ENCODE measurements at places on chromosomes 5 and 9. TPM values are rescaled to one million over a fixed set of nuclear protein-coding genes. Genes with fewer than 3 reads are reported as not detected.

DNA sequence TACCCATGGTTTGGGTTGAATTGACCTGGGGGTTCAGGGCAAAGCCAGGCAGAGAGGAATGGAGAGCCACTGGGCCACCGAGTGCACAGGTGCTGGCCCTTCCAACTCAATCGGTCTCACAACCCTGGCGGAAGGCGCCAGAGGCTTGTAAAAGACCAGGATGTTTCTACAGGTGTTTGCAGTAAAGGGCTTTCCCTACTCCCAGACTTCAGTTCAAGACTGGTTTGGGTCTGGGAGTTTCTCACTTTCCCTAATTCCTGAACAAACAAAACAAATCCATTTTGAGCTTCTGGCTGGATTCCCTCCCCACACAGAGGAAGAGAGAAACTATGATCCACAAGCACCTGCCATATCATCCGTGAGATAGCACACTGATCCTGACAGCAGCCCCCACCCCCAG is 125.2 kb upstream of the KLF4 start:
- DNase-seq, result no peak

DNA sequence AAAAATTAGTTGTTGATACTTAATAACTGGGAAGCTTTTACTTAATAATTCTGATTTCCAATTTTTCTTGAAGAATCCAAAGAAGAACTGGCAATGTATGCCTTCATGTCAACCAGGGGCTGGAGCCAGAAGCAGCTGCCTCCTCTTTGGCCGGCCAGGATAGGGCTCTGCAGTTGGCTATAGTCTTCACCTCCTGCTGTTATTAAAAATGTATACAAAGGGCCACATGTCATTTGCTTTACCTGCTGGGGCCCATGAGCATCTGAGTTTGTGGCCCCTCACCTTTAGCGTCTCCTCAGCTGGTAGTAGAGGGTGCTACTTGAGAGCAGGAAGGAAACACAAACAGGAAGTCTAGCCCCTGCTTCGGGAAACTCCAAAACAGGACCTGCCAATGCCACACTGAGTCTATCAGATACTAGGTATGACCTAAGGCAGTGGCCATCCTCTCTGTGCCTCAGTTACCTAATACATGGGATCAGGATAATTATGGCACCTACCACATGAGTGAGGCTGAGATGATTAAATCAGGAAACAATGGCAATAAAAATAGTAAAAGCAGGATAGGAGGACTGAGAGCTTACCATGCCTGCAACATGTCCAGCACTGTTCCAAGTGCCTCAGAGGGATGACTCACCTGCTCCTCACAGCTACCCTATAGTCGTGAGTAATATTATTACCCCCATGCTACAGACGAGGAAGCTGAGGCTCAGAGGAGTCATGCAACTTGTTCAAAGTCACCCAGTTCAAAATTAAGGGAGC is 21.3 kb downstream of the CCDC69 start:
- DNase-seq, result peak; percentile 71

GRCh38 chr5:124111886-124112285 is 599.9 kb downstream of the CSNK1G3 start:
- DNase-seq, result peak; percentile 11

DNA sequence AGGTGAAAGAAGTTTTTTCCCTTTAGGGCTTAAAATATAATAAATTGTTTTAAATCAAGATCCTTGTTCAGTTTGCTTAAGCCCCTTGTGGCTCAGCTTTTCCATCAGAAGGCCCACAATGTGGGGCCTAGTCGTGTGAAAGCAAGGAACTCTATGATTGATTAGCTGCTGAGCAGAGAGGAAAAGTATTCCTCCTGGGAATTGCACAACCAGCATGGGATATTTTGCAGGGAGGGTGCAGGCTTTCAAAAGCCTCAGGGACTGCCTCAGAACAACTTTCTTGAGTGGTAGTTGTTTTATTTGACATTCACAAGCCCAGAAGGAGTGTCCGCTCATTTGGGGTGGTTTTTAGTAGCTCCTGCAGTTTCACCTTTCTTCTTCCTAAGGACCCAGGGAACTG is 19.8 kb downstream of the TTC23L start:
- no peak for DNase-seq

The FIBCD1 gene
- total RNA-seq, result 1.1 TPM

The ENTREP1 gene
- not detected for total RNA-seq

- peak; percentile 30 for DNase-seq
Observed at GRCh38 chr5:96652769-96653454, 9.3 kb upstream of the CAST start.

The PRR16 gene
- 10.6 TPM for total RNA-seq

DNA sequence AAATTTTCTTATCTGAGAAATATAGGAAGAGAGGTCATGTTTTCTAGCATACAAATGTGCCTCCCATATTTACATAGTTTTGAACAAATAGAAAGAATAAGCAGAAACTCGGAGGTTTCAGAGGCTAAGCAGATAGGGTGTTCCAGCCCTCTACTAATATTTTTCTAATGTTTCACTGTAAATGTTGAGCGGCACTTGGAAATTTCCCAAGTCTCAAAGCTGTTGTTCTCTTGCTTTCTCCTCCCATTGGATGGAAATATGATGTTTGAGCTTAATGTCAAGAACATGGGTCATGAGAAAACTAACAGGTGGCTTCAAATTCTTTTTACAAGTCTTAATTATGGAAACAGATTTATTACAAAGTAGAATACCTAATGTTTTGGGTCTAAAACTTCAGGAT is 5.1 kb downstream of the SPINK1 start:
- DNase-seq, result no peak

- DNase-seq, result no peak
Observed at GRCh38 chr9:107587191-107587963, 97.8 kb upstream of the KLF4 start.

DNA sequence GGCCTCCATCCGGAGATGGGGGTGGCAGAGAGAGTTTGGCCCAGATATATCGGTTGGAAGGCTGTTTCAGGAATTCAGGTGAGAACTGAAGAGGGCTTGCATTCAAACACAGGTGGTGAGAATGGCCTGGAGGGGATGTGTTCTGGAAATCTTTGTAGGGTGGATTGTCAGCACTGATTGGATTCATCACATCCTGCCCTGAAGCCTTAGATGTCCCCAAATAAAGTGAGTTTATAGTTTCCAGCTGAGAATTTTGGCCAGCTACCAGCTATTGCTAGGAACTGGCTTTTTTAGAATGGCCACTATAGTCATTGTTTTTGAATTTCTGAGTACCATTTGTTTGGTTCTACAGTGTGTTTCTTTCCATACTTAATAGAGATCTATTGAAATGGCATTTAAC is 46.1 kb upstream of the ANKH start:
- DNase-seq, result peak; percentile 17

DNA sequence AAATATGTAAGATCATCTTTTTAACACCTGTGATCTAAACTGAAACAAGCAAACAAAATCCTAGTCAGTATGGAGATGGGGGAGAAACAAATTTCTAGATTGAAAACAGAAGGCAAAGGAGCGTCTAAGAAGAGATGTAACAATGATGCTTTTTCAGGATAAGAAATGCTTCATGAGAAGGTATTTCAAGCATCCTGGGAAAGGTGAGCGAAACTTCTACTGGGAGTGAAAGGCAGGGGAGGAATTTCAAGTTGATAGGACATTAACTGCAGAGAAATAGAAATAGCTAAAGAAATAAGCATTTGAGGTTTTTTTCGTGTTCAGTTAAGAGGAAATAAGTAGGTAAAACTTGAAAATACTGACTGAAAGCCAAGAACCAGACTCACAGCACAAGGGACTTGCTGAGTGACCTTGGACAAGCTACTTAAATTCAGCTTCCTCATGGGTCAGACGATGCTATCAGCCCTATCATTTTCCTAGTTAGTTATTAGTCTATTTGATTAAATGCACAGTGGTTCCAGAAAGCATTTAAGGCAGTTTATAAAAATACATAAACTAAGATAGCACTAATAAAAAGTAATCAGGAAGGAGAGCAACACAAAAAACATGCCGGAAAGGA is 406.3 kb downstream of the PDE4D start:
- DNase-seq, result no peak

DNA sequence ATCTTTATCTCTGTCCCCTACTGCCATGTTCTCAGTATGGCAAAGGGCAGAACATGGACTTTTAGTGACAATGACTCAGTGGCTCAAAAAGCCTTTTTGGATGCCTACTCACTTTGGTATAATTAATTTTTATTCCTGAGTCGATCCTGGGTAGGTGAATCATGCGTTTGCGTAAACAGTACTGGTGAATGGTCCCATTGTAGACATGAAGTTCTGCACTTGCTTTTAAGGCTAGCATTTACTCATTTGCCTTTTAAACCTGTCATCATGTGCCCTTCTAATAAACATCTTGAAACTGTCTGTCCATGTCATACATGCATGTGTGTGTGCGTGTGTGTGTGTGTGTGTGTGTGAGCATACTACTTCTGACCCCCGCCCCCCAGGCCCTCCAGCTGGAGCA is 223.0 kb downstream of the AUH start:
- DNase-seq, result peak; percentile 93

DNA sequence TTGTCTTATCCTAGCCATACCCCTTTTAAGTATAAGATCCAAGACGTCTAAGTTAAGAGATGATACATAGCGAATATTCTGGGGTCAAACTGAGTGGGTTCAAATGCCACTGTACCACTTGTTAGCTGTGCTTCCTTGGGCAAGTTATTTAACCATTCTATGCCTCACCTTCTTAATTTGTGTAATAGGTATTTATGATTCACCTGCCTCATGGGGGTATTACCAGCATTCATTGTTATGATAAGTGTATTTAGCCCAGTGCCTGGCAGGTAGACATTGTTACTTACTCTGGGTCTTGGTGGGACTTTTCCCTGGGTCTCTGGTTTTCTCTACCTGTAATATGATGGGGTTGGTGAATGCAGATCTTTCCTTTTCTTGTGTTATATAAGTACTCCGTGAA is 3.8 kb downstream of the LARP1 start:
- no peak for DNase-seq

DNA sequence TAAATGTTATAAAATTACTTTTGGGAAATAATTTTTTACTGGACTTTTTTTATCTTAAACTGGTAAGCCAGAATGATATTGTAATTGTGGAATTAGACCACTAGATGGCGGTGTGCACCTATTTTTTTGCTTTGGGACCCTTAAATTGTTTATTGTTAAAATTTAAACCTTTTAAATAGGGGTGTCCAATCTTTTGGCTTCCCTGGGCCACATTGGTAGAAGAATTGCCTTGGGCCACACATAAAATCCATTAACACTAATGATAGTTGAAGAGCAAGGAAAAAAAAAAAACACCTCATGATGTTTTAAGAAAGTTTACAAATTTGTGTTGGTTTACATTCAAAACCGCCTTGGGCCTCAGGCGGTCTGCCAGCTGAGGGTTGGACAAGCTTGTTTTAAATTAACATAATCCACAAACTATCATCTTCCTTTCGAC is 28.4 kb upstream of the GADD45G start:
- peak; percentile 50 for DNase-seq

GRCh38 chr5:57340681-57341080 is 141.9 kb downstream of the ACTBL2 start:
- no peak for DNase-seq

DNA sequence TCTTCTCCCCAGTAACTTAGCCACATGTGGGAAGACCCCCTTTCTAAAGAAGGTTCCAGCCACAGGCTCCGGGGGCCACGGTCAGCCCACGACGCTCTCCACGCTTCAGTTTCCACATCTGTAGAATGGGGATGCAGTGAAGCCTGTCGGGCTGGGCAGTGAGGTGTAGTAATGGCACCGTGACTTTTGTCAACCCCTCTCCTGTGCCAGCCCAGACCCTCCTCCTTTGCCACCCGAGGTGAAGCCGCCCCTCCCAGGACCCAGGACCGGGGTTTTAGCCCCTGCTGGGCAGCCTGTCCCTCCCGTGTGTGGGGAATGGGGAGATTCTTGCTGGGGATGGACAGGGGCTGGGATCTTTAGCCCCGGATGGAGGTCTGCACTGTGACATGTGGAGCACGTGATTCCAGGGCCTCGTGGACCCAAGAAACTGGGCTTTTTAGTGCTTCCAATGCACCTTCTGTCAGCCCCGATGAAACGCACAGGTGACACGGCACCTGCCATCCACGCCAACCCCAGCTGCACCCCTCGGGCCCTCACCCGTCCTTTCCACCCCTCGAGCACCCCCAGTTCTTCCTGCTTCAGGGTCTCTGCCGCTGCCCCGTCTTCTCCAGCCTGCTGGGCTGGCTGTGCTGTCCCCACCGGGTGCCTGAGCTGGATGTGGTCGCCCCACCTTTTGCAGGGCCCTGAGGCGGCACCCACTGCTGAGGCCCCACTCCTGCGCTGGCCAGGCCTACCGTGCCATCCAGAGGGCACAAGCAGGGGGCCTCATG is 13.4 kb upstream of the RNU6ATAC start:
- DNase-seq, result no peak

- no peak for DNase-seq
Observed at GRCh38 chr5:177576169-177576568, 15.8 kb upstream of the TMED9 start.

- no peak for DNase-seq
Observed at GRCh38 chr5:169864483-169864882, 115.8 kb downstream of the INSYN2B start.

DNA sequence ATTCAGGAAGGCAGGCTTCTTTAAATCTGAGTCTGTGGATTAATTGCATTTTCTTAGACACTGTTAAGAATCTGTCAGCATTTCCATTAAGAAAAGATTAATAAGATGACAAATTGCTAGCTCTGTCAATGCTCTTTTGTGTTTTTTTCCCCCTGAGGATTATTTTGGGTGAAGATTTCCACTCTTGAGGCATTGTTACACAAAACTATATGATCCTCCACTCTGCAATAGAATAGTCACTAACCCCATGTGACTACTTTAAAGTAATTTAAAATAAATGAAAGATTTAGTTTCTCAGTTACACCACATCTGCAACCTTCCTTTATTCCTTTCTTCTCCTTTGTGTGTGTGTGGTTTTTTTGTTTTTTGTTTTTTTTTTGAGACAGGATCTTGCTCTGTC is 82.0 kb downstream of the ACER2 start:
- no peak for DNase-seq

- no peak for DNase-seq
Observed at GRCh38 chr5:126182971-126183695, 240.1 kb upstream of the GRAMD2B start.

GRCh38 chr5:158819840-158820620 is 279.7 kb downstream of the EBF1 start:
- peak; percentile 33 for DNase-seq

DNA sequence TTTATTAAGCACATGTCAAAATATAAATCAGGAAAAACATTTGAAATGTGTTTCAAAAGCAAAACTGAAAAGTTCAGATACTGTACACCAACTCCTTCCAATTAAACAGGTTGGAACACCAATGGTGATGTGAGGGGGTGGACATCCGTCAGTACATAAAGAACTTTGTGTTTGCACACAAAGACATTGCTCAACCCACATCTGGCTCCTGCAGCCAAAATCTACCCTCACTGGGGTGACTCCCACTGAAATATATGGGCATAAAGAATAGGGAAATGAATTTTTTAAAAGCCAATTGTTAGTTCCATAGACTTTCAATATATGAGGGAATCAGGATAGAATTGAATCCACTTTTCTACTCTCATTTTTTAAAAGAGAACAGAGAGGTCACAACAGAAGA is 63.9 kb downstream of the MEGF9 start:
- no peak for DNase-seq
